Activated CD4-positive, CD25-positive, alpha-beta regulatory T cell treated with anti-CD3 and anti-CD28 coated beads, Interleukin-2, amount 50 U/mL, for 72 hours (primary cell): ENCODE measurements at places on chromosomes 4 and X.

DNA sequence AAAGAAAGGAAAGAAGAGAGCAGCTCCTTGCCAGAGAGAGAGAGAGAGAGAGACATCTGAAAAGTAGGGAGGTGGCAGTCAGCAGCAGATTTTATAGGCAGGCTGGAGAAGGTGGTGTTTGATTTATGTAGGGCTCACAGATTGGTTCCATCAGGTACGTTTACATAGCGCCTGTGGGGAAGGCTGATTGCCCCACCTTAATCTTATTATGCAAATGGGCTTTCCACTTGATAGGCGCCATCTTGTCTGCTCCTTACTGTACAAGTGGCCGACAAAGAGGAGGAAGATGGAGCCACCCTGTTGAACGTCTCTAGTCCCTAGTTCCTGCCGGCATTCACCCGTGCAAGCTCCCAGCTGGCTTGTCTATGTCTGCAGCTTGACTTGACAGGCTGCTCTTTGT is 49.1 kb upstream of the DHRSX start:
- DNase-seq = no peak

- DNase-seq = peak; percentile 44
These were observed 12.2 kb downstream of the ARHGEF6 start for GRCh38 chrX:136768469-136769084.

GRCh38 chr4:71445811-71446210 is 107.0 kb downstream of the SLC4A4 start:
- DNase-seq = no peak

DNA sequence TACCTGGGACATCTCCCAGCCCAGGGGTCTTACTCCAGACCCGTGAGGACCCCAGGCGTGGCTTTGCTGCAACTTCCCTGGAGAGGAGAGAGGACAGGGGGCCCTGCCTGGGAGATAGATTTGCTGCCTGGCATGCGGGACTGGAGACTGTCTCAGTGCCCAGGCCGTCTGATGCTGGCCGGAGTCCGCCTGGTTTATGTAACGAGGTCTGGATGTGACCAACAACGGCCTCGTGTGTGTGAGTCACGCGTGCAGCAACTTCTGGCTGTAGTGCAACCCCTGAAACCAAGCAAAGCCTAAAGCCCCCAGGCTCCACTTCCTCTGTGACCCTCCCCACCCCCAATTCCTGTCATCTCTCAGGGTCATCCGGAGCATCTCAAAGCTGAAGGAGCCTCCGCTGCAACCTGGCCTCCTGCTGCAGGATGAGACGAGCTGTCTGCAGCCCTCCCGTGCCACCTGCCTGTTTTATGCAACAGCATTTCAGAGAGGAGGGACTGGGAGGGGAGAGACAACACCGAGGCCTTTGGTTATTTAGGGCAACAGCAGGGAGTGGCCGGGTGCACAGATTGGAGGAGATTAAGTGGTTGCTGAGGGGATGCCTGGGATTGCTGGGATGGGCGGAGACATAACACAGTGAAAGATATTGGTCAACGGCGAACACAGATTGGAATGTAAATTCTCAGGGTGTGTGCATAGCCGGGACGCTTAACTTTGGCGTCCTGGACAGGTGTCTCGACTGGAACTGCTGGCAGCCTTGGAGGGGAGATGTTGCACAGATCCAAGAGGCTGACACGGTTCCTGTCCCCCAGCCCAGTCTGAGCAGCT is 16.0 kb downstream of the XG start:
- DNase-seq = no peak

- DNase-seq = no peak
These were observed 20.7 kb downstream of the NALF2 start for GRCh38 chrX:69524781-69525363.
